ENCODE measurements at places on chromosomes 5 and 9.

DNA sequence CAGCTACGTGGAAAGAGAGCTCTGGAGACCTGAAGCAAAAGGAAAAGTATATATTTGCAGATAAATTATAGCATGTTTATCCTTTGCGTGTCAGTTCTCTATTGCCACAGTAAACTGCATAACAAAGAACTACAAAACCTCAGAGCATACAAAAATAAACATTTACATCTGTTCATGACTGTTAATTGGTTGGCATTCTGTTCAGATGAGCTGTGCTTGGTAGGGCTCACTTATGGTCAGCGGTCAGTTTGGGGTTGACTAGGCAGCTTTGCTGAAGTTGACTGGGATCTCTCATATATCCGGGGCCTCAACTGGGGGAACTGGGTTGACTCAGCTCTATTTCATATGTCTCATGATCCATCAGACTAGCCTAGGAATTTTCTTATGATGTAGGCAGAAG is 257.7 kb downstream of the TLE1 start:
- no peak for DNase-seq

GRCh38 chr5:19564036-19564435 is 424.0 kb downstream of the CDH18 start:
- DNase-seq, result no peak

GRCh38 chr5:51986733-51987132 is 603.5 kb downstream of the ISL1 start:
- no peak for DNase-seq

GRCh38 chr9:86096386-86096785 is 3.0 kb downstream of the GOLM1 start:
- DNase-seq, result no peak

GRCh38 chr5:81182396-81183390 is 50.4 kb upstream of the CKMT2 start:
- DNase-seq, result no peak

- DNase-seq, result peak; percentile 7
Observed at GRCh38 chr5:142976861-142977260, 206.7 kb downstream of the ARHGAP26 start.

GRCh38 chr5:132687995-132688394 is 14.2 kb downstream of the IL4 start:
- no peak for DNase-seq

GRCh38 chr9:107158321-107158720 is 124.8 kb upstream of the RAD23B start:
- no peak for DNase-seq

DNA sequence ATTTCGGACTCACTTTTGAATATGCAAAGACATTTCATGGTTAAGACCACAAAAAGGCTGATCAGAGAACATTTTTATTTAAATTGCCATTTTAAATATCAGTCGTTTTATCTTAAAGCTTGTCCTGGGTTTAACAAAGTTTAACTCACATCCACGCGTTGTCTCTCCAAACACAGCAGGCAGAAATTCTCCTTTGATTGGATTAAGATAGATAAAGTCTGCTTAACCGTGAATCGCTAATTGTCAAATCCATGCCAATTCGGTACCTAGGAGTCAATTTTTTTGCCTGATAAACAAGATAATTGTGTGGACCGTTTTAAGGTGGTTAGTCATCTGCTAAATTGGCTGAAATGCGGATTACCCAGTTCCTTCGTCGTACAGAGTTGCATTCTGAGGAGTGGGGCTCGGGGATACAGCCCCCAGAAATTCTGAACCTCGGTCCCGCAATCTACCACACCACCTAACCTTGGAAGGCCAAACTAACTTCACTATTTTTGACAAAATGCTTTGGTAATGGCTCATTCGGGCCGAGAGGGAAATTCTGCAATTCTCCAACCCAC is 665 bp upstream of the BTF3 start:
- no peak for DNase-seq

- no peak for DNase-seq
Observed at GRCh38 chr9:135294836-135295235, 184.7 kb upstream of the PPP1R26 start.

DNA sequence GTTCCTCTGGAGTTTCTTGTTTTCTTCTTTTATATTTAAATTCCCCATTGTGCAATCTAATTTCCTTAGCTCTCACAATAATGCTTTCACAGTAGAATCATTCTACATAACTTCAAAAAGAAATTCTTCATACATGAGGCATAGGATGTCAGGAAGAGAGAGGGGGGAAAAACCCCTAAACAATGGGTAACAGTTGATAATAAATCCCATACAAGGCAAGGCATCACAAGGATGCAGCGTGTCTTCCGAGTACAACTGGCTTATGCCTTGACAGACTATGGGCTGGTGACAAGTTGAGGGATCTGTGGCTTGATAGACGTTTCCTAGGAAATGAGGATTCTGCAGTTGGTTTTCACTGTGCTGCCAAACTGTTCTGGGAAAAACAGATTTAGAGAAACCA is 247.4 kb downstream of the ARL15 start:
- no peak for DNase-seq

DNA sequence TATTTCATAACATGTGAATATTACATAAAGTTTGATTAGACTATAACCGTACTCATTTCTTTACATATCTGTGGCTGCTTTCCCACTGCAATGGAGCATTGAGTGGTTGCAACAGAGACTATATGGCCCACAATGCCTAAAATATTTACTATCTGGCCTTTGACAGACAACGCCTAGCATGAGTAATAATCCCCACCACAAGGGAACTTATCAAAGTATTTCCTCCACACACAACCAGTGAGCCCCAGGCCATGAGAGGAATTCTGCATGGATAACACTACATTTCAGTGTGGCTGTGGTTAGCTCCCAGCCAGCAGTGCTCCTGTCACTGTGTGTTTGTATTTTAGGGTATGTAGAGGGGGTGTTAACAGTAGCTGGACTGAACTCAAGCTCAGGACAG is 54.8 kb downstream of the FAM81B start:
- DNase-seq, result no peak

DNA sequence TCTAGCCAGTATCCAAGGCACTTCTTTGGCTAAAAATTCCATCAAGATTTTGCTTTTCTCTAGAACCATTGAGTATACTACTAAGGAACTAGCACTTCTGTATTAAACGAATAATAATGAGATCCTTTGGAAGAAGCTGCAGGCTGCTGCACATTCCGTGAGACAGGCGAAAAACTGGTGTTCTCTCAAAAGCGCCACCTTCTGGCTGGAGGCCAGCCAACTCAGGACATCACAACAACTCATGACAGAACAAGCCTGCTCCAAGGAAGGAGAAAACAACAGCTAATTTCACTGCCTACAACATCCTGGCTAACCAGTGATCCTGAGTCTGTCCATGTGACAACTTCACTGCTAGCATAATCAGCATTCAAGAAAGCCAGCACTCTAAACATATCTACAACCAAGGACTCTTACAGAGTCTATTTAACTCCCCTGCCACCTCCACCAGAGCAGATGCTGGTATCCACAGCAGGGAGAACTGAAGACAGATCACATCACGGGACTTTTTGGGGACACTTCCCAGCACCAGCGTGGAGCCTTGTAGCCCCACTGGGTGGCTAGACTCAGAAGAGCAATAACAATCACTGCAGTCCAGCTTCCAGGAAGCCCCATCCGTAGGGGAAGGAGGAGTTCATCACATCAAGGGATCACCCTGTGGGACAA is 150.5 kb downstream of the YTHDC2 start:
- no peak for DNase-seq

DNA sequence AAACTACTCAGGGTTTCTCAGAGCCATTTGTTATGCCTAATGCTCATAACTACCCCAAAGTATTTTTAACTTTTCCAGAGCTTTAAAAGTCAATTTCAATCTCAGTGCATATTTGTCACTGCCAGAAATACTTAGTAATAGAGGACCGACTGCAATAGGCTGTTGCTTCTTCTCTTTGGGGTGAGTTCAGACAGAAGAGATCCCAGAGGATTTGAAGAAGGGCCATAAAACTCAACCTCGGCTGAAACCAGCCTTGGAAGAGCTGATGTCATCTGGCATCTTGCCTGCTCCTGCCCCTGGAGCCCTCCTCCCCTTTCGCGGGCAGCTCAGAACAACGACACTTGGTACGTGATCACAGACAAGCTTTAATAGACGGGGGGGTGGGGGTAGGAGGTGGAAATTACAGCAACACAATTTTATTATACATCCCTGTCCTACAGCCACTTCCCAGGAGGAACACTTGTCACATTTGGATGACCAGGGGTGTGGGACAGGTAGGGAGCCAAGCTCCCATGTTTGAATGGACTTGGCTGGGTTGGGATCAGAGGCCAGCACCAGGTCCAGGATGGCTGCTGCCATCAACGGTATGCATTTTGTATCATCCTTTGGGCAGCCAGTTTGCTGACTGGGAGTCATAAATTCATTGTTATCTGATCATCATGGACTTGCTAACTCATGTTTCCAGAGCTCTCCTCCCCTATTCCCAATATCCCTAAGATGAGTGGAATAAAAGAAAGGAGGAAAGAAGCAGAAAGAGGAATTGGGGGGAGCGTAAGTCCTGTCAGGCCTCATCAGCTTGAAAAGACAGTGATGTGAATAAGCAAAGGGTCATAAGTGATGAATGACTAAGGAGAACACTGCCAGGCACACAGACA is 186.6 kb upstream of the PANK3 start:
- no peak for DNase-seq

- DNase-seq, result no peak
Observed at GRCh38 chr5:604391-604831, 7.7 kb upstream of the CEP72 start.

DNA sequence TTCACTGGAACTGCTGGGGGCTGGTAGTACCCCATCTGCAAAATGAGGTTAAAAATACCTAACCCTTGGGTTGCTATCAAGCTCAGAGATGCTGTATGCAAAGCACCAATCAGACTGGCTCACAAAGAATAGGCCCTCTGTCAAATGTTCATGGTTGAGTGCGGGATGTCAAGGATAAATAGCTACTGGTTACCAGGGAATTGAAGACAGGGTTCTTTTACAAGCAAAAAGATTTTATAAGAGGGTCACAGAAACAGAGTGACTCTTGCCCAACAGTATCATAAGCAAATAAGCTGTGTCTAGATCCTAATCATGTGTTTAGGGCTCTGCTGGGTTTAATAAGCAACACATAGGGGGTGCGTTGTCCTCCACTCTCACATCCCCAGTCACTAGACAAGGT is 11.9 kb downstream of the SYK start:
- DNase-seq, result no peak
